ENCODE measurements at places on chromosomes 16 and 17.

DNA sequence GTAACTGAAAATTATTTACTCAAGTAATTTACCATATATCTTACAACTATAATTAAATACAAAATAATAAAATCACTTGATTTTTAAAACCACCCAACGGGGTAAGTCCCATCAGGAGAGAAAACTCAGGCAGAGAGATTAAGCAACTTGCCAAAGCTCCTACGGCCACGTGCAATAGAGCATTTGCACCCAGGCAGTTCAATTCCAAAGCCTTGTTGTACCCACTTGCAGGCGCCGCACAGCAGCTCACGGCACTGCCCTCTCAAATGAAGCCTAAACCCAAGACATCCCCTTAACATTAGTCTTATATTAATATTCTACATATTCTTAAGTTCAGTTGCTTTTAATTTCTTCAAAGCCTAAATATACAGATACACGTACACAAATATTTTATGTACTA is 75.7 kb downstream of the SPAG9 start:
- no peak for DNase-seq

DNA sequence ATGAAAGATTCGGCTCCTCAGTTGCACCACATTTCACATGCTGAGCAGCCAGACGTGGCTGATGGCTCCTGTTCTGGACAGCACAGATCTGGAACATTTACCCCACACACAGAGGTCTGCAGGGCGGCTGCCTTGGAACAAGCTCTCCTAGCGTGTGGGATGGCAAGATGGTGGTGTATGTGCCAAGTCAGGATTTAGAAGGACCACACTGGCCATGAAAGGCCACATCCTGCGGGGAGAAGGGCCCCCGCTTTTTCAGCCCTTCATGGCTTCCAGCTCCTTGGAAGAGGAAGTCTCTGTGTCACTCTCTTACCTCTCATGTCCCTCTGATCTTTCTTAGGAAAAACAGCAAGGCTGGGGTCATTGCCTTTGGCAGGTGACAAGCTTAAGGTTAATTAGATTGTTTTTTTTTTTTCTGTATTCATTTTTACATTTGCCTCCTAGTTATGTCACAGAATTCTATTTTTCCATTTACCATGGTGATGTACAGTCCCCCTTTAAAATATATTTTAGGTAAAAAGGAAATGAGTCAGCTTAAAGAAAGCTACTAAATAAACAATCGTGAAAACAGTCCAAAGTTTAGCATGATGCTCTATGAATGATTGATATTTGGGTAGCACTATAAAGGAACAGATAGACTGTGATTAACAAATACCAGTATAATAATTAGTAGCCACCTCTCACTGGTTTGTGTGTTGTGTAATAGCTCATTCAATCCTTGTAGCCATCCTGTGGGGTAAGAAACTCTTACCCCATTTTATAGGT is 396.6 kb downstream of the CPPED1 start:
- DNase-seq, result no peak

DNA sequence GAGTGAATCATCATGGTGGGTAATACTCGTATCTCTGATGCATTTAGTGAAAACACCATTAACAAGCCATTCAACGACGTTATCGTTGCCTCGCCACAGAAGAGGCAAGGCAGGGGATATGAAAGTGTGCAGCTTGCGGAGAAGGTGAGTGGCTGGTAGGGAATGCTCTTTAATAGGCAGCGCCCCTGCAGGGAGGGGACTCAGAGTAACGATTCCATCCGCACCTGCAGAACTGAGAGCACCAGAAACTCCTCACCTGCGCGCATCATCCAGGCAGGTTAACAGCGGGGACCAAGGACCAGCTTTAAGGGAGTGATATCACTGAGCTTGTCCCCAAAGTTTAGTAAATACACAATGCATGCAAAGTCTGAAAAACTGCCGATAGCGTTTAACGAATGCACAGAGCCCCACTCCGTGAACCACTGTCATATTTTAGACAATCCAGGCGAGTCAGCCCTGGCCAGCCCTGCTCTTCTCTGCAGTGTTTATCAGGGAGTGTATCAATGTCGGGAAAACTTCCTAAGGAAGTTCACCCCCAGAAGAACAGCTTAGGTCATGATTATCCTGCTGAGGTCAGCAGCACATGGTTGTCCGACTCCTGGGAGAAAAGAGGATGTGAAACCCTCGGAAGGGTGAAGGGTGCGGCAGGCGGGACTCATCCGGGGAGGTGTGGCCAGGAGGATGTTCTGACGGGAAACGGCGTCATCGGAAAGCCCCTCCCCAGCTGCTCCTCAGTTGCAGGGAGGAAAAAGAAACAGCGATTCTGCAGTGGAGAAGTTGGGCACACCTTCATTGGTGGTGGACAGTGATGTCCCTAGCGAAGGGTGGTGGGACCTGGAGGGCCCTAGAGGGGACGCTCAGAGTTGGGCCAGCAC is 68.5 kb upstream of the DNAH17 start:
- DNase-seq, result no peak

GRCh38 chr17:74945543-74945942 is 9.8 kb downstream of the OTOP3 start:
- no peak for DNase-seq

GRCh38 chr16:1275791-1276579 is 20.1 kb downstream of the TPSD1 start:
- DNase-seq, result no peak

GRCh38 chr16:68228652-68229051 is 7.3 kb downstream of the ESRP2 start:
- no peak for DNase-seq
